ENCODE measurements at places on chromosomes 1 and 21.

DNA sequence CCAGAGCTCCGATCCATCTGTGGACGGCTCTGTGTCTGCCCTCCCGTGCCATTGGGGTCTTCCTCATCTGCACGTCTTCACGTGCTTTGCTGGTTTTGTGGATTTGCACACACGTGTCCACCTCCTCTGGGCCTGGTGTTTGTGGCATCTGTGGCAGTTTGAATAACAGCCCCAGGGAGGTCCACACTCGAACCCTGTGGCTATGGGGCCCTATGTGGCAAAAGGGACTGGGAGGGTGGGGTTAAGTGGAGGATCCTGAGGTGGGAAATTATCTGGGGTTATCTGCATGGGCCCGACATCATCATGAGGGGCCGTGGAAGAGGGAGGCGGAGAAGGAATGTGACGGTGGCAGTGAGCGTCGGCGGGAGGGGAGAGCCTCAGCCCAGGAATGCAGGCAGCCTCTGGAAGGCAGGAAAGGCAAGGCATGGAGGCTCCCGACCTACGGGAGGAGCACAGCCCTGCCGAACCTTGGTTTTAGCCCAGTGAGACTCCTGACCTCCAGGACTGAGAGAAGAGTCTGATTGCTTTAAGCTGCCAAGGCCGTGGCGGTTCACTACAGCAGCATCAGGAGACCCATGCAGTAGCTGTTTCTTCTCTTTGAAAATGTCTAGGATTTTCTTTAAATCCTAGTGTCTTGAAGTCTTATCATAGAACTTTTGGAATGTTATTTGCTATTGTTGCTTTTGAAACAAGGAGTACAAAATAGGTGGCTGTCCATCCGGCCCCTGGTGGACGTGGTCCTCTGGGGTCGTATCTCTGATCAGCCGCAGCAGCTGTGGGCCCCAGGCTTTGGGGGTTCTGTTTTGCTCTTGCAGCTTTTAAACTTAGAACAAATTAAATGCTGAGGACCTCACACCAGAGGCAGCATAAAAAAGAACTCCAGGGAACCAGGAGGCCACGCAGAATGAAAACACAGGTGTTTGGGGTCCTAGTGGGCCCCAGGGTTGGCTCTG, 40.0 kb upstream of the LRRC3 start:
- DNase-seq, result no peak

- DNase-seq, result no peak
These were observed 361.5 kb downstream of the PTPRU start for GRCh38 chr1:29597861-29598260.

DNA sequence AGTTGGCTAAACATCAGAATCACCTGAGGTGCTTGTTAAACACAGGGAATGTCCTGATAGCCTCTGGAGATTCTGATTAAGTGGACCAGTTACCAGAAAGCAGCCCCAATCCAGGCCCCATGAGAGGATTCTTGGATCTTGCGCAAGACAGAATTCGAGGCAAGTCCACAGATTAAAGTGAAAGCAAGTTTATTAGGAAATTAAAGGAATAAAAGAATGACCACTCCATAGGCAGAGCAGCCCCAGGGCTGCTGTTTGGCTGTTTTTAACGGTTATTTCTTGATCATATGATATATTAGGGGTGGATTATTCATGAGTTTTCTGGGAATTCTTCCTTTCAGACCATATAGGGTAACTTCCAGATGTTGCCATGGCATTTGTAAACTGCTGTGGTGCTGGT, 176.2 kb downstream of the ROR1 start:
- DNase-seq, result no peak

GRCh38 chr1:21564521-21565095, 55.4 kb downstream of the ALPL start:
- no peak for DNase-seq

- DNase-seq, result no peak
These were observed 37.0 kb upstream of the CCSAP start for GRCh38 chr1:229379846-229380245.

- no peak for DNase-seq
These were observed 41.4 kb upstream of the AJAP1 start for GRCh38 chr1:4612991-4613390.

GRCh38 chr1:58064166-58064565, 482.4 kb downstream of the OMA1 start:
- peak; percentile 20 for DNase-seq

GRCh38 chr1:246020211-246020954, 486.7 kb downstream of the SMYD3 start:
- DNase-seq, result no peak

GRCh38 chr21:38614558-38614957, 116.3 kb upstream of the ERG start:
- DNase-seq, result no peak

DNA sequence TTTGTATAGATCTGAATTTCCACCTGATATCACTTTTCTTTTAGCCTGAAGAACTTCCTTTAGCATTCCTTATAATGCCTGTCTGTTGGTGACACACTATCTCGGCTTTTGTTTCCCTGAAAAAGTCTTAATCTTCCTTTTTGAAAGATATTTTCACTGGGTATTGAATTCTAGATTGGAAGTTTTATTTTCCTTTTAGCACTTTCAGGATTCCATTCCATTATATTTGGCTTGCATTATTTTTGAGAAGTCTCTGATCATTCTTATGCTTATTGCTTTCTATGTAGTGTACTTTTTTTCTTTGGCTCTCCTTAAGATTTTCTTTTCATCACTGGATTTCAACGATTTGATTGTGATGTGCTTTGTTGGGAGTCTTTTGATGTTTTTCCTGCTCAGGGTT, 510.7 kb downstream of the RWDD3 start:
- DNase-seq, result no peak

DNA sequence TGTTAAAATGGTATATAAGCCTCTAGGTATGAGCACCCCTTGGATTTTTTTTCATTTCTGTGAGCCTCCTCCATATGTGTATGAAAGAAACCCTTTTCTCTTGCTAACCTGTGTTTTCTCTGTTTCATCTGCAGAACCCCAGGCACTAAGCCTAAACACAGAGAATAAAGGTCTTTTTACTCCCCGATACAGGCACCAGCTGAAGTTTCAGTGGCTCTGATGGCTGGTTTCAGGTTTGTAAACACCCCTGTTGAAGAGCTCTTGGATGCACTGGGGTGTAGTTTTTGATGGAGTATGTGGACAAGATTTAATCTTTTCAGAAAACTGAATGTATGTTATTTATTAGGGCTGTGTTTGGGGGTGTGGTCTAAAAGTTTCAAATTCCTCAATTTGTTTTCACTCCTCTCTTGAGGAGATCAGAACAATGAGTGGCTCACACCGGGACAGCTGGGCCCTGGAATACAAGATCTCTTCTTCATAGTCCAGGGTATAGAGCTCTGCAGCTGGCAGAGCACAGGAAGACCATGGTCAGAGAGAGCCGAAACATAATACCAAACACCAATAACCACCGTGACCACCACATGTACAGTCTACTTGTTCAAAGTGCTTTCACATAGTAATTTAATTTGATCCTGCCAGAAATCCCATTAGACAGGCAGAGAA, 50.2 kb upstream of the VTCN1 start:
- no peak for DNase-seq

- DNase-seq, result no peak
These were observed 707.2 kb upstream of the ADAMTS5 start for GRCh38 chr21:27674041-27674615.

DNA sequence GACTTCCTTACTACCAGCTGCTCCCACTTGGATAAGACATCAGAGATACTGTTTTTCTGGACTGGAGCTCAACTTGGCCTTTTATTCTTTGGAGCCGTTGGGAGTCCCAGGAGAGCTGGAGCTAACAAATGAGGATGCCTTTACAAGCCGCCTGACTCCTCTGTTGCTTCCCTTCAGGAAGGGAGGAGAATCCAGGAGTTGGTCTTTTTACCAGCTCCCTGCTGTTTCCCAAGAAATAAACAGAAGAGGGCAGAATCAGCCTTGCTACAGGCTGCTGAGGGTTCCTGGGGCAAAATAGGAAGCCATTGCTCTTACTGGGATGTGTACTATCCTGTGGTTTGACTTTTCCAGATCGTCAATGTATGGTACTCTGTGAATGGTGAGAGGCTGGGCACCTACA, 1.5 kb downstream of the EIF3I start:
- no peak for DNase-seq

- peak; percentile 88 for DNase-seq
These were observed 29.5 kb downstream of the ARHGEF16 start for GRCh38 chr1:3483801-3484444.

DNA sequence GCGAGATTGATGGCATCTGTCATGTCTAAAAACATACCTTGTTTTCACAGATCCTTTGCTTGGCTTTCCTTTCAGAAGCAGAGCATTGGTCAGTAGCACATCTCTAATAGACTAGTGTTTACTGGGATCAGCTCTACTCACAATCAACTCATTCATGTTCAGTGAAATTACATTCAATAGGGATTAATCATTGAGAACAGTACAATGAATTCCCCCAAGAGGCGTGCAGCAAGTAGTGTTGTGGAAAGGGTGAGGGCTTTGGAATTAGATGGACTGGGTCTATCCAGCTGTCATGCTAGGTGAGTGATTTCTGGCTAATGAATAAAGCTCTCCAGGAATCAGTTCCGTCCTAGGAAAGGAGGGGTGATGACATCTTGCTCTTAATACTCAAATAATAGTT, 155.2 kb upstream of the COA6 start:
- no peak for DNase-seq

DNA sequence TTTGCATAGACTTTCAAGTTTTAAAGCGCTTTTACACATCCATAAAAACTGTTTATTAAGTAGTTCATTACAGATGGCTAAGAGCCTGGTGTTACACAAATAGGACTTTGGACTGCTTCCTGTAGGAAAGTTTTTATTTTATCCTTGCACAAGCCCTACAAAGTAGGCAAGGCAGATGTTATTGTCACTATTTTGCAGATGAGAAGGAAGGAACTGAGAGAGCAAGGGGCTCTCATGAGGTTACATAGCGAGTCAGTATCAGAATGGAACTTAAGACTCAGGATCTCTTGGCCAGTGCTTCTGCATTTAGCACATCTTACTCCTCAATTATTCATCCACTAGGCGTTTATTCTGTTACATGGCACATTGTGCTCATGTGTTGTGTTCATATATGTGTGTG, 2.6 kb upstream of the MAPKAPK2 start:
- DNase-seq, result no peak

DNA sequence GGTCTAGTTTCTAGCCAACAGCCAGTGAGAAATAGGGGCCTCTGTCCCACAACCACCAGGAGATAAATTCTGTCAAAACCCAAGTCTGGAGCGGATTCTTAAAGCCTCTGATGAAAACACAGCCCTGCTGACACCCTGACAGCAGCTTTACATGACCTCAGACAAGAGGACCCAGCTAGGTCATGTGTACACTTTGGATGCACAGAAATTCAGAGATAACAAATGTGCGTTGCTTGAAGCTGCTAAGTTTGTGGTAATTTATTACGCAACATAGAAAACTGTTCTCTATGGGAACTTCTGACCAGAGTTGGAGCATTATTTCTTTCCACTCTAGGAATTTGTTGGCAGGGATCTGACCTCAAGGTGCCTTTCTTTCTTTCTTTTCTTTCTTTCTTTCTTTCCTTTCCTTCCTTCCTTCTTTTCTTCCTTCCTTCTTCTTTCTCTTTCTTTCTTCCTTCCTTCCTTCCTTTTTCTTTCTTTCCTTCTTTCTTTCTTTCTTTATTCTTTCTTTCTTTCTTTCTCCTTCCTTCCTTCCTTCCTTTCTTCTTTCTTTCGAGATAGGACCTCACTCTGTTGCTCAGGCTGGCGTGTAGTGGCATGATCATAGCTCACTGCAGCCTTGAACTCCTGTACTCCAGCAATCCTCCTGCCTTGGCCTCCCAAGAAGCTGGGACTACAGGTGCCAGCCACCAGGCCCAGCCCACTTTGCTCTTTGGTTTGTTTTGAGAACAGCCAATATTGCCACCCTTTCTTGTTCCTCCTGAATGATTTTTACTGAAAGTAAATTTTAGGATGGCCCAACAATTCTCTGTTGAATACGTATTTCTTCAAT, 14.9 kb upstream of the HMGCS2 start:
- no peak for DNase-seq

GRCh38 chr1:91809317-91809716, 76.6 kb downstream of the TGFBR3 start:
- DNase-seq, result no peak

DNA sequence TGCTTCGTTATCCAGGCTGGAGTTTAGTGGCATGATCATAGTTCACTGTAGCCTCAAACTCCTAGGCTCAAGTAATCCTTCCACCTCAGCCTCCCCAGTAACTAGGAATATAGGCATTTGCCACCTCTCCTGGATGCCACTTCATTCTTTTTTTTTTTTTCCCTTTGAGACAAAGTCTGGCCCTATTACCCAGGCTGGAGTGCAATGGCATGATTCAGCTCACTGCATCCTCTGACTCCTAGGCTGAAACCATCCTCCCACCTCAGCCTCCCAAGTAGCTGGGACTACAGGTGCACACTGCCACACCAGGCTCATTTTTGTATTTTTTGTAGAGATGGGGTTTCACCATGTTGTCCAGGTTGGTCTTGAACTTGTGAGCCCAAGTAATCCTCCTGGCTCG, 19.3 kb downstream of the OSBPL9 start:
- DNase-seq, result no peak

GRCh38 chr1:239647964-239648632, 261.7 kb downstream of the CHRM3 start:
- no peak for DNase-seq

GRCh38 chr1:232101231-232101630, 474.6 kb downstream of the DISC1 start:
- DNase-seq, result no peak

DNA sequence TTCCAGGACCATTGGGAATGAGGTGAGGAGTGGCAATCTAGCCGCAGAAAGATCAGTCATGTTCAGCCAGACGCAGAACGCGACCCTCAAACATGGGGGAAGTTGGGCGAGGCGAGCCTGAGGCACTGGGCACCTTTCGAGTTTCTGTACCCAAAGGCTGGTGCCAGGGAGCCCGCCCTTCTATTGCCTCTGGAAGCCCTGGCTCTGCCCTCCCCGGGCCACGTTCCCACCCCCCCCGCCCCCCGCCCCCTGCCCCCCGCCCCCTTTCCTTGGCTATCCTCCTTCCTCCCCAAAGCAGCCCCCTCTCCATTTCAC, 2.2 kb upstream of the ZBTB7B start:
- peak; percentile 36 for DNase-seq

- DNase-seq, result no peak
These were observed 94.3 kb downstream of the PTBP2 start for GRCh38 chr1:96815914-96816313.

GRCh38 chr1:80926531-80926930, 874.2 kb upstream of the ADGRL2 start:
- DNase-seq, result no peak
